AG10803 (cell line): ENCODE measurements at places on chromosomes 12 and 14.

GRCh38 chr14:22071006-22071405 is 397.4 kb upstream of the OR4E1 start:
- no peak for DNase-seq

- DNase-seq, result no peak
These were observed 205.0 kb downstream of the ADAMTS20 start for GRCh38 chr12:43347026-43347425.

- peak; percentile 30 for DNase-seq
These were observed 119.7 kb upstream of the DNM1L start for GRCh38 chr12:32559434-32559833.

- DNase-seq, result no peak
These were observed 322.5 kb downstream of the SYT1 start for GRCh38 chr12:79187032-79187431.

DNA sequence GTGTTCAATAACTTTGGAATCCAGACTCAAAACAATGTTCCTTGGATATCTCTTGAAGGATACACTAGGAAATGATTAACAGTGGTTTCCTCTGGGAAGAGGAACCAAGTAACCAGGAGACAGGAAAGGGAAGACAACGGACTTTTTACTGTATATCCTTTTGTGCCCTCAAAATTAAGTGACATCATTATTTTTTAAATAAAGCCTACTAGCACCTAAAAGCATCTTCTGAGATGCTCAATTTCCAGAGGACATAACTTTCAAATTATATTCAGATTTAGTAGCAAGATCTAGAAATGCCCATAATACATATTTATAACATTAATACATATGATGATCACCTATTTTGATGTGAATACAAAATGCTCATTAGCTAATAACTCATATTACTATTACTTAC is 6.5 kb downstream of the HECTD1 start:
- no peak for DNase-seq

GRCh38 chr12:123049398-123050240 is 69.1 kb downstream of the ARL6IP4 start:
- peak; percentile 45 for DNase-seq

- no peak for DNase-seq
These were observed 310.0 kb upstream of the DCN start for GRCh38 chr12:91492648-91493047.

GRCh38 chr12:69653703-69654102 is 43.0 kb upstream of the LRRC10 start:
- DNase-seq, result peak; percentile 43

GRCh38 chr14:77024171-77024691 is 4.3 kb downstream of the IRF2BPL start:
- no peak for DNase-seq

DNA sequence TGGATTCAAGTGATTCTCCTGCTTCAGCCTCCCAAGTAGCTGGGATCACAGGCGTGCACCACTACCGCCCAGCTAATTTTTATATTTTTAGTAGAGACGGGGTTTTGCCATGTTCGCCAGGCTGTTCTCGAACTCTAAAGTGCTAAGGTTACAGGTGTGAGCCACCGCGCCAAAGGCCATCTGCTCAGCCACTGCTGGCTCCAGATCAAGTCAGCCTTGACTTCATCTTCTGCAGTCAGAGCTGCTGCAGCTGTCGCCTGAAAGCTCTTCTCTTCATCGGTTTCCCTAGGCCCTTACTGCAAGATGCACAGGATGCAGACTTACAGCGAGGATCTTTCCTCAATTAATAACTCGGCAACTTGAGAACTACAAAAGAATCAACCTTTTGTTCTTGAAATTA is 66.8 kb downstream of the CLIP1 start:
- DNase-seq, result no peak

- no peak for DNase-seq
These were observed 24.2 kb downstream of the TRAFD1 start for GRCh38 chr12:112149596-112149995.

DNA sequence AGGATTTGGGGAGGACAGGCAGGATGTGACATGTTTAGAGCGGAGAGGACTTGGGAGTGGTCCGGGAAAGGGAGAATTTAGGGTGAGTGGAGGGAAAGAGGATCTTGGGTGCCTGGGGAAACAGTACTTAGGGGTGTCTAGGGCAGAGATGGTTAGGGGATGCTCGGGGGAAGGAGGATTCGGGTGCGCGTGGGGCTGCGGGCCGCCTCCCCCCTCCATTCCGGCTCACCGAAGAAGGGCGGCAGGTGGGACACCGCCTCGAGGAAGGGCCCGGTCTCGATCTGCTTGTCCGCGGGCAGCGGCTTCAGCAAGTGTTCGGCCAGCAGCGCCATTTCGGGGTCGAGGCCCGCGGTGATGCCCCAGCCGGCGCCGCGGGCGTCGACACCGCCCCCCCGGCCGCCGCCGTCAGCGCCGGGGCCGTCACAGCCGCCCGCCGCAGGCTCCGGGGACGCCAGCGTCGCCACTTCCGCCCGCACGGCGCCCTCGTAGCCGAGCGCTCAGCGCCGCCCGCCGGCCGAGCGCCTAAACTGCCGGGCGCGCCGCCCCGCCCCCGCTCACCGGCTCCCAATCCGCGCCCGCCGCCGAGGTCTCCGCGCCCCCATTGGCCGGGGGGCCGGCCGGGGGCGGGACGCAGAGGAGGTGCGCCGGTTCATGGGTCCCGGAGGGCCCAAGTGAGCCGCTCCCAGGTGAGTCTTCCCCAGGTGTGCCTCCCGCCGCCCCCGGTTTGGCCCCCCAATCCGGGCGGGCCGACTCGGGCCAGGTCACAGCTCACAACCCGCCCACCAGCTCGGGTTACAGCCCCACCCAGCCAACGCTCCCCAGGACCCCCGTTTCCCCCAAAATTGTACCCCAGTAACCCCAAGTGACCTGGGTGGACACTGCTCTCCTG is at the start of gene GLTP:
Gene GLTP (minus strand): TSS at position 499 of the 889 bp plus-strand sequence. CDS start 167 bp downstream, at position 332.
- DNase-seq, result peak; percentile 73

DNA sequence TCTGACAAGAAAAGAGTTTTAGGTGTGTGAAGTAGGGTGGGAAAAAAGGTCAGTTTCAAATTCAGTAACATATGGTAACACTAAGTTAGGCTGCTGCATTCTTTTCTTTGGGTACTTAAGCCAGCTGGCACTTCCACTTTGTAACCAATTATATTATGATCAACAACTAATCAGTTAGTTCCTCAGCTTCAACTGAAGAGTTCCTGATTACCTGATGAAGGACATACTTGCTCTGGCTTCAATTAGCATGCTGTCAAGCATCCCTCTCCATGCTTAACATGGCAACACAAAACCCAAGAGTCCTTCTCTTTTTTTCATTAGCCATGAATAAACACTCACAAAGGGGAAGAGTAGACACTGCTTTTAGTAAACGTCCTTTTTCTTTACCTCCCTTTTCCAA is 6.8 kb upstream of the KANSL2 start:
- DNase-seq, result no peak

DNA sequence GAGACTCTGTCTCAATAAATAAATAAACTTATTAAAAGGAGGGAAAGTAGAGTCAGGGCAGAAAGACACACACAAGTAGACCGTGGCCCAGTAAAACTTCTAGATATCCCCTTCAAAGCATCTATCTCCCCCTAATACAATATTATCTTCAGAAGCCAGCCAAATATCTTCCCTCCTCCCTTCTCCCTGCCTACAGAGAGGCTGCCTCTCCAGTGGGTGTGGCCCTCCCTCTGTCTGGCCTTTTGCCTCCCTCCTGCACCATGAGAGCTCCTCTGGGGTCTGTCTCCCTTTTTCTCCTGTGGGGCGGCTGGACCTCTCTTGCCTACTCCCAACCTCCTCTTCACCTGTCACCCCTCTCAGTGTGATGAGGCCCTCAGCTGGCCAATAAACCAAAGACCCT is 139.2 kb downstream of the EGLN3 start:
- no peak for DNase-seq

GRCh38 chr12:65778258-65779090 is 45.8 kb upstream of the HMGA2 start:
- peak; percentile 69 for DNase-seq

- no peak for DNase-seq
These were observed 276.3 kb upstream of the CRY1 start for GRCh38 chr12:107369679-107370078.

DNA sequence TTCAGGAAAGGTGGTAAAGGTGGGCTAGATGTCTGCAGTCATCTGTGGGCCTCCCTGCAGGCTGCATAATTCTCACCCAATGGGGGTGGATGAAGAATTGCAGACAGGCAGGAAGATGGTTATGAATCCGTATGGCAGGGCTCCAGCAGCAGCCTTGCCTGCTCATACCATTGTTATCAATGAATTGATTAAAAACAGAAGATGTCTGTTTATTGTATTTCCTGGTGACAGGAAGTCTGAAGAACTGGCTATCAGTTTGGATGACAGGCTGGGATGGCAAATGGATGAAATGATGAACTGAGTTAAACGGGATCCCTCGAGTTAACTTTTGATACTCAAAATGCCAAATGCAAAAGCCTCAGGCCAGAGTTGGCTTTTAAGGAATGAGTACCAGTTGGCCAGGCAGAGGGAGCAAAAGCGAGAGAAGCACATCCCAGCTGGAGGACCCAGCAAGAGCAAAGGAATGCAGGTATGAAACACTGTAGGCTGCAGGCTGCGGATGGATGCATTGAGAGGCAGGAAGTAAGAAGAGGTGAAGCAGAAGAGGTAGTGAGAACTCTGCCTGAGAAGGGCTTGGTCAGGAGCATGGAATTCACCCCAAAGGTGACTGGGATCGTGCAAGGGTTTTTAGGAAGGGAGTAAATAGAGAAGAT is 550.0 kb upstream of the TBX3 start:
- no peak for DNase-seq

- peak; percentile 60 for DNase-seq
These were observed 27.0 kb upstream of the CPM start for GRCh38 chr12:68959891-68960464.

DNA sequence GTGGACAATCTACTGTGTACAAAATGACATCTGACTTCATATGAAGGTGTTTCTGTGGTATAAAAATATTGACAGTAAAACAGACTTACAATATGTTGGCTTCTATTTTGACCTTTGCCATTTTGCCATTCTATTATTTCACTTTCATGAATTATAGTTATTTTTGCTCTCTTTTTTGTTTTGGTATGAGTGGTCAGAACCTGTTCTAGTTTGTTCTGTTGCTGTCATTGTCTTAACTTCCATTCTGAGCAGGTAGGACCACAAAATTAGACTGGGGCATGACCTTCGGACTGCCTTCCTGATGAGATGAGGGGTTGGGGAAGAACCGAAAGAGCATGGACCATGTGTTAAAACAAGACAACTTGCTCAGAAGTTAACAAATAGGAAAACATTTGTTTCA is 36.5 kb upstream of the IFNG-AS1 start:
- DNase-seq, result no peak

- no peak for DNase-seq
These were observed 5.9 kb upstream of the PKP2 start for GRCh38 chr12:32902287-32902997.

- no peak for DNase-seq
These were observed 417.6 kb downstream of the PDZRN4 start for GRCh38 chr12:41605545-41606305.

GRCh38 chr14:105328070-105328677 is 13.6 kb downstream of the PACS2 start:
- no peak for DNase-seq

GRCh38 chr12:98296462-98297079 is 218.8 kb upstream of the TMPO start:
- no peak for DNase-seq

DNA sequence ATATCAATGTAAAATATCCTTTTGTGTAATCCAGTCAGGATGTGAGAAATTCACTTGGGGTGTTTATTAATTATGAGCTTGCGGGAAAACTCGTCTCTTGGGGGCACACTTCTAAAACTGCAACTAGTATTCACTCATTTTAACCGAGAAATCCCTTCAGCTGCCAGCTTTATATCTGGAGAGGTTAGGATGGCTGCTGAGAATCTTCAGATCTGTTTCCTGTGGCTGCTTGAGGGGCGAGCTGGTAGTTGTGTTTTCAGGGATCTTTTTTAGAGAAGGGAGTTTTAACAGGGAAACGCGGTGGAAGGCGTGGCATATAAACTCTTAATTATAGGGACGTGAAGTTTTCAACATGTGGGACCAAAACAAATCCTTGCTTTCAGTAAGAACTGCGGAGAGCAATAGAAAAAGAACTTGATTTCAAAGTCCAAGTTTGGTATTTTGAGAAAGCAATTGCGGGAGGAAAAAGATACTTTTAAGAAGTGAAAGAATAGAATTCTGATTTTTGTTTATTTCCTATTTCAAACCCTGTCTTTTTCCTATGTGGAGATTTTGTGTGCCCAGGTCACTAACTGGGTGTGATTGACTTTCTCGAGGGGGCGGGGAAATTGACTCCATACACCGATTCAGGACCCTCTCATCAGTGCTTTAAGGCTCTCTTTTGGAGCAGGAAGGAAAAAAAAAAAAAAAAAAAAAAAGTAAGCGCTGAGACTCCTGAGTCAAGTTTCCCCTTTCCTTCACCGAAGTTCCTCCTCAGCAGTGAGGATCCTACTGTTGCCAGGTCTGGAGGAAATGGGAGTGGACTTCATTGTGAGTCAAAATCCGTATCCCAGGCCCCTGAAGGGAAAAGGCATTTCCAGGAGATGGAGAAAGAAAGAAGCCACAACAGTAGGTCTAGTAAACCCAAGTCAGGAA is 1.1 kb downstream of the PPFIBP1 start:
- DNase-seq, result peak; percentile 77

GRCh38 chr12:96120359-96121100 is 73.6 kb upstream of the ELK3 start:
- no peak for DNase-seq

- no peak for DNase-seq
These were observed 70.1 kb downstream of the PEBP1 start for GRCh38 chr12:118206107-118206412.

- peak; percentile 33 for DNase-seq
These were observed 157.4 kb downstream of the STXBP6 start for GRCh38 chr14:24892497-24893051.
